ENCODE measurements at places on chromosomes 3 and 15. TPM values are rescaled to one million over a fixed set of nuclear protein-coding genes. Genes with fewer than 3 reads are reported as not detected.

GRCh38 chr3:140187028-140187427 is 252.0 kb downstream of the CLSTN2 start:
- no peak for DNase-seq

- DNase-seq = no peak
These were observed 7.8 kb downstream of the XPC start for GRCh38 chr3:14170531-14171159.

- no peak for DNase-seq
These were observed 42.5 kb downstream of the RAB7A start for GRCh38 chr3:128768471-128768870.

DNA sequence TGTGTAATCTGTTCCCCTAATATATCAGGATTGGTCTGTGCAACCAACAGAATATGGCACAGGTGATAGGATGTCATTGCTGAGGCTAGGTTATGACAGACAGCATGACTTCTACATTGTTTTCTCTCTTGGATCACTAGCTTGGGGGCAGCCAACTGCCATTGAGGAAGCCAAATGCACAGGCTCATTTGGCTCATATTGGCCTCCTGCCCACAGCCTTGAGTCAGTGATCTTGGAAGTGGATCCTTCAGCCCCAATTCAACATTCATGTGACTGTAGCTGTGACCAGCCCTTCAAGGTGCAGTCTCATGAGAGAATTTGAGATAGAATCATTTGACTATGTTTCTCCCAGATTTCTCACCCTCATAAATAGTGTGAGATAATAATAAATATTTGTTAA is 675.6 kb downstream of the GRM7 start:
- no peak for DNase-seq

DNA sequence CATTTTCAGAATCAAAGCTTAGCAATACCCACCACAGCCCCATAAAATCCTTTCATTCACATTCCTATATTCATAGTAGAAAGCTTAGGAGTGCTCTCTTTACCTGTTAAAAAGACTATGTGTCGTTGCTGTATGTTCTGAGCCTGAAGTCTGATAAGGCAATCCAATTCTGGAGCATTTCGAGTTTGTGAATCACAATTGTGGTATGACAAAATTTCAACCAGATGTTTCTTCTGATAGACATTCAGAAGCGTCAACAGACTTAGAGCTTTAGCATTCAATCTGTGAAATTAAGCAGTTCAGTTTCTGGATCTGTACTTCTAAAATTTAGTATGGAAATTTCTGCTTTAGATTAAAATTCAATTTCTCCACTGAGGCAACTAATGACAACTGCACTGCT is 58.3 kb downstream of the TASOR start:
- DNase-seq = no peak

SLC22A13 gene
- not detected for polyA plus RNA-seq

GOLIM4 gene
- polyA plus RNA-seq = 28.0 TPM

STAC gene
- 1.2 TPM for polyA plus RNA-seq
